ENCODE measurements at places on chromosomes 3 and 15.

- no peak for DNase-seq
Measured at GRCh38 chr3:149667576-149667975, 9.8 kb upstream of the WWTR1 start.

GRCh38 chr15:67708500-67708899 is 116.8 kb upstream of the SKOR1 start:
- no peak for DNase-seq

GRCh38 chr3:160629491-160629890 is 47.5 kb upstream of the ARL14 start:
- no peak for DNase-seq

GRCh38 chr3:160973067-160973809 is 131.9 kb downstream of the B3GALNT1 start:
- no peak for DNase-seq

DNA sequence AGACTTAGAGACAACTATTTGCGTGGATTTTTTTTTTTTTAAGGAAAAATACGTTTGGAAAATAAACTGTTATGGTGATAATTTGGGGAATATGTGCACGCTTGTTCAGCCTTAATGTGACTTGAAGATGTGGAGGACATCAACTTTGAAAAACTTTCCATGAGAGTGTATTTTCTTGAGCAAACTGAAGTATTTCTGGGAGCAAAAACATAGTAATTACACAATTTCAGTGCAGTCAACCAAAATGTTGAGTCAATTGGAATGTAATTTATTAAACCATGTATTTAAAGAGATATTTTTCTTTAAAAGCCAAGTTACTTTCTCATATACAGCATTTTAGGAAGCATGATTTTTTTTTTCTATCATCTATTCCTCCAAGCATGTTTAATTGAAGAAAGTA is 80.3 kb upstream of the FLNB start:
- no peak for DNase-seq

Data from activated T-helper 1 cell treated with anti-CD3 and anti-CD28 coated beads, Interleukin-12 subunit alpha, Interleukin-12 subunit beta, Interleukin-2, Interleukin-4 antibody, amounts not matched to agents 30 ng/mL and 10 ng/mL and 1 ng/mL, durations not matched to agents 14 hours and 24 hours and 36 hours (primary cell).